ENCODE measurements at places on chromosomes 1 and 21.
A peak's percentile ranks its signal among the peaks of the same experiment; 100 is the strongest.

DNA sequence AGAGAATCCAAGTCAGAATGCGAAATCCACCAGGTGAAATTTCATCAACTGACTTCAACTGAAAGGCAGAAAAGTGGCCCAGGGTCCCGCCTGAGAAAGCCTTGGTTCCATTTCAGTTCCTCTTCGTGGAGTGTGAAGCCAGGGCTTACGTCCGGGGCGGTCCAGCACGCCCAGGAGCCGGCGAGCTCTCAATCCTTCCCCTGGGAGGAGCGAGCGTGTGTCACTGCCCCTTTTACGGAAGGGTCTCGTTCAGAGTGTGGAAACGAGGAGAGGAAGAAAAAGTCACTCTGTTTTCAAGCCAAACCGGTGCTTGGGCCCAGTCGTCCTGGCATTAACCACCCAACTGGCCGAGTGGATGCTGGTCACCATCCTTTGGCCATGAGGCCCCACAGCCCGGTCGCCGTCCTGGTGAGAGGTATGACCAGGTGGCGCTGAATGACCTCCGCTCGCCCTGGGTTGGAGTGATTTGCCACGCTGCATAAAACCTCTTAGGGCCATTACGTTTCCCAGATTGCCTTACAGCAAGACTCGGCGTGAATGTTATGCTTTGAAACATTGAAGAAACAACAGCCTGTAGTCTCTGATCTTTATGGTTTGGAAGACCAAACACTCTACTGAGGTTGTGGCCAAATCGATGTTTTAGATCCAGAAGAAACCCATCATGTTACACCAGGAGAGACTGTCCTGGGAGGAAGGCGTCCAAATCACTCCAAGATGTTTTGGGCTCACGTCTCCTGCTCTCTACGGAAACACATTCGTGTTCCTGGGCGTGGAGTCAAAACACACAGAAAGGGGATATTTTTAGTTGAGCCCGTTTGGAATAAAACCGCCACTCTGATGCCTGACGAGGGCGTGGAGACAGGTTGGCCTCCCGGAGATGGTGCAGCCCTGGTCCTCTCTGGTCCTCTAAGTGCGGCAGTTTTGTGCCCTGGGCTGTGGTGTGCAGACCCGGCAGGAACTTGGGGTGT, 93.6 kb upstream of the ACTRT2 start:
- H3K4me1 ChIP-seq = no peaks in the 10 kb centered on the region
- no peak overlapping the region for H3K4me3 ChIP-seq
- H3K27me3 ChIP-seq = no peaks in the 10 kb centered on the region
- DNase-seq = no peak
- no peak overlapping the region for H3K27ac ChIP-seq

DNA sequence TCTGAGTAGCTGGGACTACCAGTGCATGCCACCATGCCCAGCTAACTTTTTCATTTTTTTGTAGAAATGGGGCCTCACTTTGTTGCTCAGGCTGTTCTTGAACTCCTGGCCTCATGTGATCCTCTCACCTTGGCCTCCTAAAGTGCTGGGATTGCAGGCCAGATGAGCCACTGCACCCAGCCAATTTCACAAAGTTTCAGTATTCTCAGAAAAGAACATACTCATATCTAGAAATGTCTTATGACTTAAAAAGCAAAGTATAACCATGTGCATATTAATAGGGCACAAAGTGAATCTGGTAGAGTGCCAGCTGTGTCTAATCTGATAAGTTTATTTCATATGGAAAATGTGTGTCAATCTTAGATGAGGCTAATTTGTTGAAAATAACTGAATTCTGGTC, 87.5 kb upstream of the CACYBP start:
- peaks cover 8% of the 10 kb centered on the region for H3K36me3 ChIP-seq
- no peaks in the 10 kb centered on the region for H3K27me3 ChIP-seq
- no peak overlapping the region for H3K27ac ChIP-seq
- peak; percentile 38 for DNase-seq
- H3K4me1 ChIP-seq = peaks cover 35% of the 10 kb centered on the region

DNA sequence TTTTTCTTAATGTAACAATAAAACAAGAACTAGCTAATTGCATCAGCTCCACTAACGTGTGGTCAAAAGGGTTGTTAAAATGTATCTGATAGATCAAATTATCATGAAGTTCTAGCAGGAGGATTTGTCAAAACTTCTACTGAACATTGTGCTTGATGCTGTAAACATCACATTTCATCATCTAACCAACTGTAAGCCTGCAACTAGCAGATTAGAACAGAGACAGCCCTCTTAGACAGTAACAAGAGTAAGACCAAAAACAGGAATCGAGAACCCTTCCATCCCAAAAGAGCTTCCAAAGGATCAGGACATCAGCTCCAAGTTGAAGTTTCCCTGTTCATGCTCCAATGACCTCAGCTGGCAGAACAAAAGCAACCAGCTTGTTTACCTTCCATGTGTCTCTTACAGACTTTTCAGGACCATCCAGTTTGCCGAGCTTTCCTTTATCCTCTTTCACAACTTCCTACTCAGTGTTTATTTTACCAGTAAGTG, 44.6 kb downstream of the NIBAN1 start:
- peaks cover 4% of the 10 kb centered on the region for H3K4me1 ChIP-seq
- H3K36me3 ChIP-seq = peaks cover 3% of the 10 kb centered on the region
- no peak overlapping the region for H3K4me3 ChIP-seq
- no peak overlapping the region for H3K27ac ChIP-seq
- no peak for DNase-seq

- H3K27me3 ChIP-seq = peaks cover 8% of the 10 kb centered on the region
- no peaks in the 10 kb centered on the region for H3K36me3 ChIP-seq
- no peak overlapping the region for H3K27ac ChIP-seq
Observed at GRCh38 chr1:87953732-87954344, 625.2 kb downstream of the LMO4 start.

- H3K27me3 ChIP-seq = no peaks in the 10 kb centered on the region
- DNase-seq = no peak
- H3K4me3 ChIP-seq = peak overlapping the region; percentile 69
- H3K27ac ChIP-seq = peak overlapping the region; percentile 92
Observed at GRCh38 chr1:84972377-84972987, 24.4 kb downstream of the MCOLN2 start.

- no peaks in the 10 kb centered on the region for H3K4me1 ChIP-seq
- no peak overlapping the region for H3K4me3 ChIP-seq
Observed at GRCh38 chr21:25283720-25284119, 323.6 kb downstream of the MRPL39 start.

DNA sequence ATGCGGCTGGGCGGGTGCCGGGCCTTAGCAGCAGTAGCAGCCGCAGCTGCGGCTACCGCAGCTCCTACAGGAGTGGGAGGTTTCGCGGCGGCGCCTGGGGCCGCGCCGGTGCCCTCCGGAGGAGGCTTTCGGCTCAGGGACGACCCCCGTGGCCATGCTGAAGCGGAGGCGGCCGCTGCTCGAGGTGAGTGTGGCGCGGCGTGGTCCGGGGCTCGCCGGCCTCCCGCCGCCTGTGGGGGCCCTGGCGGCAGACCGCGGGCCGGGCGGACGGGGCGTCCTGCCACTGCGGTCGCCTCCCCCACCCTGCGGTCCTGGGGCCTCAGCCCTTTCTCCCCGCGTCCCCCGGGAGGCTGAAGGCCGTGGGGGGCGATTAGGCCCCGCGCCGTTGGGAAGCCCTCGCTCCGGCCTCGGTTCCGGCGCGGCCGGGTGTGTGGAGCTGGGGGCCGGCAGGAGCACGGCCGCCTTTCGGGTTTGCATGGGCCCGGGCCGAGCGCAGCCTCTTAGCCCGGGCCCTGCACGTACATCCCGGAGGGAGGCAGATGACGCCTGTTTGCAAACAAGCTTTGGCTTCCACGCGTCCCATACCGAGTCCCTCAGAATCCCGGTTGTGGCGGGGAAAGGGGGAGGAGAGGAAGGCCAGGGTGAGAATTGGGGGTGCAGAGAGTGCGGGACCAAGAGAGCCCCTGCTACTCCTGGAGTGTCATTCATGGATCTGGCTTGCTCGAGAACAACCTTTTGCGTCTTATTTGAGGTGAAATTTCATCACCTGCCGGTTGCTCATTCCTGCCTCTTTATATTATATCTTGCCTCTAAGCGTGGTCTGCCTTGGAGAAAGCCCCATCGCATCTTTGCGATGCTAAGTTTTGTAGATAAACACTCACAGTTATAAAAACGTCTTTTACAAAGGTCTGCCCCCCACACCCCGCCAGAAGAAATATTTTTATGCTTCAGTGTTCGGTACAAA, 613 bp downstream of the ZFYVE9 start:
- DNase-seq = no peak
- H3K4me3 ChIP-seq = peak overlapping the region; percentile 77
- H3K27me3 ChIP-seq = peaks cover 43% of the 10 kb centered on the region
- no peak overlapping the region for H3K27ac ChIP-seq

GRCh38 chr1:31116022-31116421, 50.5 kb upstream of the PUM1 start:
- H3K27me3 ChIP-seq = no peaks in the 10 kb centered on the region
- no peaks in the 10 kb centered on the region for H3K36me3 ChIP-seq
- H3K4me3 ChIP-seq = no peak overlapping the region
- no peak overlapping the region for H3K27ac ChIP-seq
- no peak for DNase-seq
- no peaks in the 10 kb centered on the region for H3K4me1 ChIP-seq

DNA sequence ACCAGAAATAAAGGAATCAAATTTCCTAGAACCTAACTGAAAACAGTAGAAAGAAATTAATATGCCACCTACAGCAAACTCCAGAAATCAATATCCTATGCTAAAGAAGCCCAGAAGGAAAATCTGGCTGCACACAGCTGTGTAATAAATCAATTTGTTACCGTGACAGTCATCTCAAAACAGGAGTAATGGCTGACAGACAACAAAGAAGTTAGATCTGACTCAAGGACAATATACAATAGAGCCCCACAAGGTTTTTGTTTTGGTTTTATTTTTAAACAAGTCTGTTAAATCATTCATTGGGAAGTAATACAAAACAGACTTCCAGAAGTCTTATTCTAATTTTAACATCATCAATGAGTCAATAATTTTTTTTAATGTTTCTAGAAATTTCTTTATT, 168.4 kb downstream of the RERE start:
- peaks cover 24% of the 10 kb centered on the region for H3K36me3 ChIP-seq
- H3K4me1 ChIP-seq = peaks cover 60% of the 10 kb centered on the region
- H3K27me3 ChIP-seq = no peaks in the 10 kb centered on the region
- peak overlapping the region; percentile 24 for H3K4me3 ChIP-seq
- H3K27ac ChIP-seq = peak overlapping the region; percentile 62

- no peaks in the 10 kb centered on the region for H3K36me3 ChIP-seq
- DNase-seq = no peak
- no peaks in the 10 kb centered on the region for H3K4me1 ChIP-seq
- H3K27ac ChIP-seq = no peak overlapping the region
- no peak overlapping the region for H3K4me3 ChIP-seq
Observed at GRCh38 chr1:36829066-36829465, 205.2 kb downstream of the GRIK3 start.
